Kidney capillary endothelial cell (primary cell): ENCODE measurements at places on chromosomes 12 and 14.

DNA sequence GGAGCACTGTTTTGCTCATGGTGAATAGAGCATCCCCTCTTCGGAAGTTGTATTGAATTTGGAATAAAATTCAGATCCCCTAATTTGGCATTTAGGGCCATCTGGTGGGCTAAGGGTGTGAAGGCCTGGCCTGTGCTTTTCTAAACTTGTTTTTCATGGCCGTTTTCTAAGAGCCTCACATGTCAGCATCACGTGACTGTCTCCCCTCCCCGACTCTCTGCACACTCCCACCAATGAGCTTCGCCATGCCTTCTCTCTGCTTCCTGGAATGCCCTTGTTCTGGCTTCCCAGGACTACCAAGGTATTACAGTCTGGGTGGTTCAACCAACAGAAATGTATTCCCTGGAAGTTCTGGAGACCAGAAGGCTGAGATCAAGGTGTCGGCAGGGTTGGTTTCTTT lies 85.3 kb downstream of the PRIMA1 start:
- DNase-seq = no peak

DNA sequence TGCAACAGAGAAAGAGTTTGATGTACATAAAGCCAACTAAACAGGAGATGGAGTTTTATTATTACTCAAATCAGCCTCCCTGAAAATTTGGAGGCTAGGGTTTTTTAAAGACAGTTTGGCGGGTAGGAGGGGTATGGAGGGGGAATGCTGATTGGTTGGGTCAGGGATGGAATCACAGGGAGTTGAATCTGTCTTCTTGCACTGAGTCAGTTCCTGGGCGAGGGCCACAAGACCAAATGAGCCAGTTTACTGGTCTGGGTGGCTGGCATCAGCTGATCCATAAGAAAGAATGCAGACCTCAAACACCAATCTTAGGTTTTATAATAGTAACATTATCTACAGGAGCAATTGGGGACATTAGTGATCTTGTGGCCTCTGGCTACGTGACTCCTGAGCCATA lies 64.9 kb downstream of the RIN3 start:
- DNase-seq = no peak

GRCh38 chr14:92926931-92927330 lies 4.0 kb downstream of the CHGA start:
- DNase-seq = no peak

- no peak for DNase-seq
Measured at GRCh38 chr14:106141242-106142220, 615.1 kb downstream of the TMEM121 start.

DNA sequence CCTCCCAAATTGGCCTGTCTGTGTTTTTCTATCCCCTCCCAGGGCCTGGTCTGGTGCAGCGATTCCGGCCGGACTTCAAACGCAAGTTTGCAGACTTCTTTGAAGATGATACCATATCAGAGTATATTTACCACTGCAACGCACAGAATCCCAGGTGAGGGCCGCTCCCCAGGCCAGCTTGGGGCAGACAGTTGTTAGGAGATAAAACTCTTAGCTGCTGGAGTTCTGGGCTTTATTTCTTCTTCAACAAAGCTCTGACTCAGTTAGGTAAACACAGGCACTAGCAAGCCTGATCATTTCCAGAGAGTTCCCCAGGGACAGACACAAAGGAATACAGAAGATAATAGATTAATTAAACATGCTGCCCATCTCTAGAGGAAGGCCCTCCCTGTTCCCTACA lies 8.3 kb downstream of the ABHD4 start:
- no peak for DNase-seq

GRCh38 chr12:92270521-92270920 lies 124.9 kb upstream of the BTG1 start:
- DNase-seq = no peak

DNA sequence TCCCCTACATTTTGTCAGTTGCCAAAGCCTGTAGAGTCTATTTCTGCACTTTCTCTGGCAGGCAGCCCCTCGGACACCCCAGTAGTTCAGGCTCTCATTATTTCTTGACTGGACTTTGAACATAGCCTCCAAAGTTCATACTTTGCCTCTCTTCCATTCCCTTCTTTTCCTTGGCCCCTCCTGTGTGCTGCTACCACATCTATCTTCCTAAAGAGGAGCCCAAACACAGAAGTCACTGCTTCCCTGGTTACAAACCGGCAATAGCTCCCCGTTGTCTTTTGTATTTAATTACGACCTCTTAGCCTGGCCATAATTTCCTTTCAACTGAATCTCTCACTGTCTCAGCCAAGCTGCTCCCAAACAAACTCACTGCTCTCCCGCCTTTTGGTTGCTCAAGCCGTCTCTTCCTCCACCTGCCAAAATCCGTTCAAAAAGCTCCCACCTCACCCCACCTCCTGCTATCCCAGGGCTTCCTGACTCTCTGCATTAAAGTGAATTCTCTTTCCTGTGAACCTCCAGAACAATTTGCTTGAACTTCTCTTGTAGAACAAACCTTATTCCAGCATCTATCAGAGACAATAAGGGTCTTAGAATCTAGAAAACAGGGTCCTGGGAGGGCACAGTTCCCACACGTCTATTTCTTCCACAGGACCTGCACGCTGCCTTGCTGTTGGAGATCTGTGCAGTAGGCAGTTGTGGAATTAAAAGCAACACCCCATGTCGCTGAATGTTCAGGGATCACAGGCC lies 46.9 kb downstream of the PRMT8 start:
- DNase-seq = no peak

DNA sequence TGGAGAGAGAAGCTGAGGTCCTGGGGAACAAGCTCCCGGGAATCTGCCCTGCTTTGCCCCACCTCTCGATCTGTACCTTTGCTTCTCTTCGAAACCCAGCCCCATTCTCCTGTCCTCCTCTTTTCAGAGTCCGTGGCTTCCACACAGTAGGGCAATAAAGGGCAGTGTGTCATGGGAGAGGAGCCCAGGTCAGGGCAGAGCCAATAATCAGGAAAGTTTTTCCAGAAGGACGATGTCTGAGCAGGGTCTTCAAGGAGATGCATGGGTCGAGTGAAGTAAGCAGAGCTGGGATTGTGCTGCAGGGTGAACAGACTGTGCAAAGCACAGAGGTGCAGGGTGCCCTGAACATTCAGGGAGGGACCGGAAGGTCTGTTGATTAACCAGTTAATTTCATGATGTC lies 22.1 kb upstream of the SERPINA4 start:
- DNase-seq = no peak

DNA sequence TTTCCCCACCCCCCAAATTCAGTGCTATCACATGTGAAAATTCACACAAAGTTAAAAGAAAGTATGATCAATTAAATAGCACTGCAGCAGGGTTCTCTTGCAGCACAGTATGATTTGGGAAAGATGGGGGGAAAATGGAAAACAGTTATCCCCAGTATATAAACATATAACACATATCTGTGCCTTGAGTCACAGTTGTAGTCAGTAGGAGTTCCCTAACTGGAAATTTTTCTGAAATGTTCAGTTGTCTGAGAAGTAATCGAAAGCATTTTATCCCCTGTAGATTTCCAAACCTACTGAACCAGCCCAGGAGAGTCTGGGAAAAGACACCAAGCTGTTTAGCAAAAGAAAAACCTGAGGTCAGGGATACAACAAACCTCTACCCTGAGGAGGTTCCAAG lies 47.0 kb downstream of the C12orf50 start:
- no peak for DNase-seq

DNA sequence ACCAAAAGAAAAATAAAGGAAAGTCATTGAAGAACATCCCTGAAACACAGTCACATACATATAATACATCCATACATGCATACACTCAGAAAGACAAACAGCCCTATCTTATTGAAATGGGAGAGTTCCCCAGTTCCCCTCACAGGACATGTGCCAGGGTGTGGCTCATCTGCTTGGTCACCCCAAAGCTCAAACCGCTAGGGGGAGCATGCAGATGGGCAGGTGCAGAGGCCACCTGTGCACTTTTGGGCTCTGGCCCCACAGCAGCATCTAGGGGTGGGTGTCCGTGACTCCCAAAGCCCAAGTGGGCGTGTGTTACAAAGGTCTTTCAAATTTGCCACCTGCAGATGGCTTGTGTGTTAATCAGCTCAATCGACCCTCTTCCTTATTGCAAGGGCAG lies 75.2 kb downstream of the CMAS start:
- no peak for DNase-seq

DNA sequence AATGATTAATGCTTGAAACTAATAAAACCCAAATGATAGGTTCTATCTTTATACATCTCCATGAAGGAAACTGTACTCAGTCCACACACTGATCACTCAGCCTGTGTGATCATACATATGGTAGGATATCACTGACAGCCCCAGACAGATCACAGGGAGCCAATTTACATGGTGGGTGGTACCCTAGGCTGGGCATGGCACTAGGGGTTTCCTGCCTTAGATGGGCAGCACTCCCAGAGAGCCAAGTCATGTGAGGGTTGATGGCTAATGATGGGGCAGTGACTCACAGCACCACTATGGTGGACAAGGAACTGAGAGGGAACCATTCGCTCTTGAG lies 89.6 kb upstream of the PTPRR start:
- DNase-seq = no peak

GRCh38 chr12:40692765-40693206 lies 547 bp downstream of the CNTN1 start:
- no peak for DNase-seq

- DNase-seq = no peak
Measured at GRCh38 chr12:13627536-13627935, 353.9 kb downstream of the GRIN2B start.
